Cardiac muscle cell (in vitro differentiated cells and primary cell): ENCODE measurements at places on chromosomes 2 and 18. TPM values are rescaled to one million over a fixed set of nuclear protein-coding genes. Genes with fewer than 3 reads are reported as not detected.

KIAA2012 gene
- 0.21 TPM in 1 of 2 replicates, not detected in the other for total RNA-seq

SGPP2 gene
- 24.6 and 44.6 TPM in 2 replicates for total RNA-seq

DYSF gene
- 44.4 and 57.4 TPM in 2 replicates for total RNA-seq

DTNA gene
- 19.6 and 27.6 TPM in 2 replicates for total RNA-seq

FSHR gene
- 0.95 and 1.9 TPM in 2 replicates for total RNA-seq

KLHL30 gene
- 25.9 and 31.7 TPM in 2 replicates for total RNA-seq

FER1L5 gene
- 0.63 and 2.1 TPM in 2 replicates for total RNA-seq

ALLC gene
- not detected in 2 replicates for total RNA-seq

ANKRD30BL gene
- total RNA-seq, result 0.14 and 0.71 TPM in 2 replicates

SATB2 gene
- 1.4 and 1.5 TPM in 2 replicates for total RNA-seq

ATOH8 gene
- total RNA-seq, result 10.6 and 12.6 TPM in 2 replicates

ATAD2B gene
- 11.3 and 17.2 TPM in 2 replicates for total RNA-seq

HOXD4 gene
- total RNA-seq, result not detected in 2 replicates

NEU2 gene
- total RNA-seq, result not detected in 2 replicates

POTEI gene
- total RNA-seq, result 1.2 and 2.4 TPM in 2 replicates

AQP12A gene
- total RNA-seq, result not detected in 2 replicates

ACVR2A gene
- 8.9 and 12.4 TPM in 2 replicates for total RNA-seq

GPR55 gene
- not detected in 2 replicates for total RNA-seq

CLEC4F gene
- not detected in 2 replicates for total RNA-seq
